GM12892 (cell line): ENCODE measurements at places on chromosomes 6 and 20.

DNA sequence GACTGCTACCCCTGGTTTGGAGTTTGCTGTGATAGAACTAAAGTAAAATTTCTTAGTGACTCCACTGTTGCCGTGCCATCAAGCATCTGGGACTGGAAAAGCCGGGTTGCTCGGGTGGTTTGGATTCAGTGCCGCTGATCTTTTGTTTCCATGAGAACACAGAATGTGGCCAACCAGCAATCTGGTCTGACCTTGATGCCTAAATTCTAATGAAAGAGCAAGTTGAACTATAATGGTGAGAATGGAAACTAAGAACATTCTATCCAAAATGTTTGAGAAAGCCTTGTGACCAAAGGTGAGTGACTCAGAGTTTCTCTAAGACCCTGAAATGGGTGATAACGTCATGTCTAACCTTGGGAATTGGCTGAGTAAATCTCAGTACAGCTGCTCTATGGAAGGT lies 9.9 kb upstream of the PI16 start:
- no peak for DNase-seq

- no peak for DNase-seq
Measured at GRCh38 chr6:134809130-134809529, 140.8 kb downstream of the ALDH8A1 start.

GRCh38 chr6:29414588-29414987 lies at the start of gene OR12D1:
Gene OR12D1, plus strand, starts transcription at chr6:29414928.
- DNase-seq: no peak

- DNase-seq: no peak
Measured at GRCh38 chr20:45318386-45318939, 10.4 kb upstream of the MATN4 start.

GRCh38 chr6:15063253-15063853 lies 182.5 kb upstream of the JARID2 start:
- no peak for DNase-seq
